ENCODE measurements at places on chromosomes 13 and 19. TPM values are rescaled to one million over a fixed set of nuclear protein-coding genes. Genes with fewer than 3 reads are reported as not detected.

OR10H1 gene
- not detected for total RNA-seq

DNA sequence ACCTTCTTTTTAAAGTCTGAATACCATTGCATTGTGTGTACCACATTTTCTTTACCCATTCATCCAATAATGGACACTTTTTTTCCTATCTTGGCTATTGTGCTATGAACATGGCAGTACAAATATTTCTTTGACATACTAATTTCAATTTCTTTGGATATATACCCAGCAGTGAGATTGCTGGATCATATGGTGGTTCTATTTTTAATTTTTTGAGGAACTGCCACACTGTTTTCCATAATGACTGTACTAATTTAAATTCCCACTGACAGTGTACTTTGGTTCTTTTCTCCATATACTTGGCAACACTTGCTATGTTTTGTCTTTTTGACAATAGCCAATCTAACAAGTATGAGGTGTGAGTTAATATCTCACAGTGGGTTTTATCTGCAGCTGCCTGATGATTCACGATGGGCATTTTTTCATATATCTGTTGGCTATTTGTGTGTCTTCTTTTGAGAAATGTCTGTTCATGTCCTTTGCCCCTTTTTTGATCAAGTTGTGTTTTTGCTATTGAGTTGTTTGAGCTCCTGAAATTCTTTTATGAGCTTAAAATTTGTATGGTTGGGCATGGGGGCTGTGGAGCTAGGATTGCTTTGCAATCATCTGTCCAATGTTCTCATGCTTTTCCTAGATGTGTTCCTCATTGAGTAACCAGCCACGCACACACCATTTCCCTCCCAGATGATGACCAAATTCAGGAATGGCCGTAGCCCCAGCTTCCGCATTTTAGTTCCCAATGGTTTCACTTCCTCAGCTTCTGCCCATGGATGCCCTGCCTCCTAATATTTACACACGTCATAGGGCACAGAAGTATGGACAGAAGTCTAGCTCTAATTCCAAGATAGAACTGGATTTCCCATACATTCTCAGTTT lies 380.0 kb upstream of the SGCG start:
- DNase-seq = no peak

ZNF433 gene
- 3.1 TPM for total RNA-seq

DNA sequence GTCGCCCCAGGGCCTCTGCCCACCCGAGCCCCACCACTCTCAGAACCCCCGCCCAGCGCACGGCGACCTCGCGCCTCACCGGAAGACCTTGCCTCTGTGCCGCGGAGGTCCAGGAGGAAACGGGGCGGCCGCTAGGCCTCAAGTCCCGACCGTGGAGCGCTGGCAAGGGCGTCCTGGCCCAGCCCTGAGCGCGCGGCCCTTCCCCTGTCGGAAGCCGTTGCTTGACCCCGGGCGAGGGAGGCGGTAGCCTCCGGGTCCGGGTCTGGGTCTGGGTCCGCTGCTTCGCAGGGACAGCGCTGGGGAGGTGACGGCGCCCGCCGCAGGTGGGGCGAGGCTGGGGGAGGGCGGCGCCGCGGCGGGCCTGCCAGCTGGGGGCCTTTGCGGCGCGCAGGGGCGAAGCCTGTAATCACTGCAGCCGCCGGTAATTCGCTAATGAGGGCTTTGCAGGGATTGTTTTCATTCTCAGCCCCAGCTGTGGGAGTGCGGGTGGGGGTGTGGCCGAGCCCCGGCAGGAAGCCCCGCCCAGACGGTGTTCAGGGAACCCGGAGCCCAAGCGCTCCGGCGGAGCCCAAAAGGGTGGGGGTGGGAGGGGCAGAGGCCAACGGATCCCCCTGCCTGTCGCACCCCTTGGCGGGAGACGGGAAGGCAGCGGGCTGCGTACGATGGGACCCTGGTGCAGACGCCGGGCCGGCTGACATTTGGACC lies 8.6 kb downstream of the C19orf25 start:
- DNase-seq = peak; percentile 68

DNA sequence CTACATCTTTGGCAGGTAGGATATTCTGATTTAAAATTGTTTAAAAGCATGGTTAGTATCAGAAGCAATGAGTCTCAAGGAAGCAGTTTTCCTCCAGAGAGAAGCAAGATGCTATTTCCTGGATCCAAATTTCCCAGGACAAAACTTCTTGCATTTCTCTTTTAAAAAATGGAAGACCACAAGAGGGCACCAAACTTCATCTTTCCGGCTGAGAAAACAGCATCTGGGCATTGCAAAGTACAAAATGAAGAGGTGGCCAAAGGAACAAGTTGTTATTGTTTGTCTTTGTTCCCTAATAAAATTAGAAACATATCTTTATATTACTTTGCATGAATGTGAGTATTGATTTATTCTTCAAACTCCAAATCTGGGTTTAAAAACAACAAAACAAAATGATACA lies 60.0 kb upstream of the LRCH1 start:
- DNase-seq = no peak

GRCh38 chr13:34654647-34655046 lies 287.4 kb upstream of the NBEA start:
- DNase-seq = no peak

- no peak for DNase-seq
Observed at GRCh38 chr13:101767131-101767530, 314.7 kb downstream of the ITGBL1 start.

GRCh38 chr19:48480183-48480557 lies 11.0 kb downstream of the CYTH2 start:
- DNase-seq = peak; percentile 79

VSTM2B gene
- not detected for total RNA-seq

GRCh38 chr19:56538761-56539263 lies at the start of gene ZFP28:
TSS of gene ZFP28 (plus strand) at chr19:56538948. CDS start at chr19:56539019, 71 bp downstream.
- peak; percentile 92 for DNase-seq

- no peak for DNase-seq
Observed at GRCh38 chr19:2354670-2355069, 5.4 kb upstream of the TMPRSS9 start.

CYP4F8 gene
- total RNA-seq = not detected

GRCh38 chr13:112529216-112529615 lies 58.7 kb downstream of the TUBGCP3 start:
- no peak for DNase-seq

GRCh38 chr19:42412661-42413076 lies 14.5 kb downstream of the LIPE start:
- peak; percentile 65 for DNase-seq

DNA sequence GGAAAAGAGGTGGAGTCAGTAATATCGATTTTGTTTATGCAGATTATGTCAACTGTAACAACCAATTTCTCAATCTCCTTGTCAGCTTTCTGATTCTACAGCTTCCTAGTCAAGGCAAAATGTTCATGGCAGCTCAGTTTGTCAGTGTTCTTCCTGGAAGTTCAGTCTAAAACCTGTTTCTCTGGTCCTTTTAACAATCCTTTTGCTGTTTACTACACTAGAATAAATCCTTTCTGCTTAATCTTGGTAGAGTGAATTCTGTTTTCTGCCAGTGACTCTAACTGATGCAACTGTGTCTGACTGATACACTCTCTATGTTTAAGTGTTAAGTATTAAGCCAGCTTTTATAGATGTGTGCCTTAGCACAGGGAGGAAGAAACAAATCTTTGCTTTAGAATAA lies 516.9 kb upstream of the KLF12 start:
- no peak for DNase-seq

TNPO2 gene
- total RNA-seq = 36.0 TPM

DNA sequence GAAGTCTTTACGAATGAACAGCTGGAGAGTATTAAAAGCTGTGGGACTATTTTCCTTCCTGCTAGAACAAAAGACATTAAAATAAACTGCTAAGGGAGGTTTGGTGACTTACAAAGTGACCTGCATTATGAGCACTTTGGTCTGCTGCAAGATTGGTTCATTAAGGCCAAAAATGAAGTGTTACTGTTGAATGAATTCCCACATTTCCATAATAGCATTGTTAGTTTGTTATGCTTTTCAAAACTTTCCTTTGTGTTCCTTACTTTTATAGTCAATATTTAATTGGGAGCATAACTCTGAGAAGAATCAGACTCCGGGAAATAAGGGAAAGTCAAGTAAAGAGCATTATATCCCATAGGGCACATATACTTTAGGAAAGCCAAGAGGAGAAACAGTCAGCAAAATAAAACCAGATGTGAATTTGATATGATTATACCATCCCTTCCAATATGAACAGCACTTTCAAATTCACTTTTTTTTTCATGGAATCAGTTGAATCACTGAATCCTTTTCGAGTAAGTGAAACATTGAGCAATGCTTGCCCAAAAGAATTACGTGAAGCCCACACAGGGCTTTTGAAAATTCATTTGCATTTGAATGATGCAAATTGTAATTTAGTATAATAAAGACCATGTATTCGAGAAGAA lies 112.6 kb downstream of the KCTD12 start:
- no peak for DNase-seq

- DNase-seq = no peak
Observed at GRCh38 chr19:6022570-6023064, 44.7 kb upstream of the RANBP3 start.

- peak; percentile 52 for DNase-seq
Observed at GRCh38 chr13:112693831-112694497, 4.1 kb downstream of the ATP11A start.

DIRAS1 gene
- total RNA-seq = 241 TPM

- DNase-seq = no peak
Observed at GRCh38 chr13:46484561-46484960, 68.4 kb upstream of the LRCH1 start.

- no peak for DNase-seq
Observed at GRCh38 chr13:103799028-103799427, 732.8 kb upstream of the SLC10A2 start.

DNA sequence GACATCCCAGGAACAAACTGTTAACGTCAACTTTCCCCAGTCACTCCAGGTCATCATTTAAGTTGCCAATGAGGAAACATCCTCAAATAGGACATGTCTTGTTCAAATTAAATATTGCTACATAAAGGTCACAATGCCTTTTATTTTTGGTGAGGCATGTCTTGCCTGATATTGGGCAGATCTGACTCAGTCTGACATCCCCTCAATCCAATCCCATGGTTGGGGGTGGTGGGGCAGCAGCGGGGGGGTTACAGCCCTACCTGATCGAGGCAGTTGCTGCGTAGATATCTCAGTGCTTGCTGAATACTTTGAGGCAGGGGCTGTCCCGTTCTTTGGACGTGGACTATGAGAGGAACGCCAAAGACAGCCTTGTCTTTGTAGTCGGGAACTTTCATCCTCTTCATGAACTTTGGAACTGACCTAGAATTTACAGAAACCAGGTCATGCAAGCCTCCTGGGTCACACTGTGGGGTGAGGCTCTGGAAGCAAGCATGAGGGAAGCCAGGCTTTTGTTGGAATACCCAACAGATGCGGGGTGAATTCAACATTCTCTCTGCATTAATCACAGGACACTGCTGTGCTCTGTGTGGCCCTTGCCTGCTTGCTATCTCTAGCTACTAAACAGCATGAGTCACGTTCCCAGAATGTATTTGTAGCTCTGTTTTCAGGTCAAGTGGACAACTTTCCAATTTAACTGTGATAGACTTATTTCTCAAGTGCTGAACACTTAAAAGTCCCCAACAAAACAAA lies 109.8 kb downstream of the KL start:
- peak; percentile 72 for DNase-seq

DNA sequence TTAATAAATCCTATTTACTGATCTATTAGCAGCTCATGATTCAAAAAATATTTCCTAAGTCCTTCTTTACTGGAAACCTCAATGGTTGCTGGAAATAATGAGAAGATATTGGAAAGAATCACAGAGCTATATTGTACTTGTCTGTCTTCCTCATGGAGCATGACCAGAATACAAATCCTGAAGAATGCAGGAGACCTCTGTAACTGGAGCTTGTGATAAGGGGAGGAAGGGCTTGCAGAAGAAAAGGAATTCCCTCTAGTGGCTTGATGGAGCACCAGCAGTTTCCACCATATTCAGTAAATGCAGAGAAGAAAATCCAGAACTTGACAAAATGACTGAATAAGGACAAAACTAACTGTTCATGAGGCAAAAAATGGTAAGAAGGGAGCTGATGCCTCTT lies 1333.1 kb downstream of the EFNB2 start:
- DNase-seq = no peak

DNA sequence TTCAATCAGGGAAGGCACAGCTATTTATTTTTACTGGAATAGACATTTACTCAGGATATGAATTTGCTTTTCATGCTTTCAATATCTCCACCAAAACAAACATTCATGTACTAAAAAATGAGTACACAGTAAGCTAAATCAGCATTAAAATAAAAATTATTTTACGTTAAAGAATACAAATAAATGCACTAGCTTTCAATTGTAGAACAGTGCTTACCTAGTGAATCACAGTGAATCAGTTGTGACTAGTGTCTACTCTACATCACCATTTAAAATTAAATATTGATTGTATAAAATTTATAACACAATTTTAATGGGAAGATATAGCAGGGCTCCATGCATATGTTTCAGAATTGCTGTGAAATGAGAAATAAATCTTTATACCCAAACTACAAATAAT lies 929.6 kb upstream of the ATXN8OS start:
- no peak for DNase-seq

DNA sequence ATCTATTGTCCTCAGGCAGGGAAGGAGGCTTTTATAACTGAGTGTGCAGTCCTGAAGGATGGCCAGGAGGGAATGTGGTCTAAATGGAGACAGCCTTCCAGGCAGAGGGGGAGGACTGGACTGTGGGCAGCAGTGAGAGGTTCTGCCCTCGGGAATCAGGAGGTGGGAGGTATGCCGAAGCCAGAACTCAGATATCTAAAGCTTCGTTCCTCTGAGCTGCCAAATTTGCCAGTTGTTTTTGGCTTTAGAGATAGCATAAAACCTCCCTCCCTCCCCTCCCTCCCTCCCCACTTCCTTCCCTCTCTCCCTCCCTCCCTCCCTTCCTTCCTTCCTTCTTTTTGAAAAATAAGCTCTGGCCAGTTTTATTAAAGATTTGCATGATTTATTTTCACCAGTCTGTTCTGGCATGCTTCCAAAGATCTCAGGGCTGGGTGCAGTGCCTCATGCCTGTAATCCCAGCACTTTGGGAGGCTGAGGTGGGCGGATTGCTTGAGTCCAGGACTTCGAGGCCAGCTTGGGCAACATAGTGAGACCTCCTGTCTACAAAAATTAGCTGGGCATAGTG lies 2.4 kb downstream of the MEDAG start:
- DNase-seq = peak; percentile 62

DNA sequence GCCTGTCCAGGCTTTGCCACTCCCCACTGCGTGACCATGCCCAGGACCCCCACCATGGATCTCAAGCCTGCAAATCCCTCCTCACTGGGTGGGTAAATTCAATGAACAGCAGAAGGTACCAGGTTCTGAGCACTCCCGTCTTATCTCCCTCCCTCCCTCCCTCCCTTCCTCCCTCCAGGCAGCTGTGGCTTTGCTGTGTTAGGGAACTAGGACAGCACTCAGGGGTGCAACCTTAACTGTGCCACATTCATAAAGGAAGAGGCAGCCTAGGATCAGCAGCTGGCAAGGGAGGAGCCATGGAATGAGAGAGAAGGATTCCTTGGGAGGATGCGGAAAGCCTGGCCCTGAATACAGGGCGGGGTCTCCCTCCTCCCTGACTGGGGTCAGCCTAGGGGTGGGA lies 5.6 kb downstream of the CEACAM4 start:
- no peak for DNase-seq

- DNase-seq = no peak
Observed at GRCh38 chr19:32352241-32352630, 6.8 kb downstream of the ZNF507 start.
